ENCODE measurements at places on chromosomes 5 and 9.

- no peak for DNase-seq
Observed at GRCh38 chr9:68933434-68934328, 80.2 kb downstream of the PRKACG start.

- no peak for DNase-seq
Observed at GRCh38 chr5:133694181-133694831, 82.0 kb upstream of the FSTL4 start.

DNA sequence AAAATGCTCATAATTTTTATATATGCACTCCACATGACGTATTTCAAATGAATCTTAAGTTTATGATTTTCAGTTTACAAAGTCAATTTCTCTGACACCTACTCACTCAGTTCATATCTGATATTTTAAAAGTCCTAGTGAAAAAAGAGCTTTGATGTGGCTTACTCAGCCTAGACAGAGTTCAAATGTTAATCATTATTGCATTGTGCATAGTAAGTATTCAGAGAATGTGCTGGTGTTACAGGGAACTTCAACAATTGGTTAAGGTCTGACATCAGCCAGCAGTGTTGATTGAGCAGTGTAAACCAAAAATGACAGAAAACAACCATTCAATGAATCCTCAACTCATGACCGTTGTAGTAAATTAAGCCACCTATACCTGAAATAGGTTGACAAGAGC is 147.2 kb upstream of the LHFPL2 start:
- DNase-seq = peak; percentile 46

GRCh38 chr5:10984021-10984715 is 223.1 kb upstream of the DAP start:
- DNase-seq = no peak

- no peak for DNase-seq
Observed at GRCh38 chr5:177369645-177370440, 12.1 kb downstream of the RGS14 start.

- DNase-seq = peak; percentile 66
Observed at GRCh38 chr9:95506428-95506677, 10.4 kb downstream of the PTCH1 start.

DNA sequence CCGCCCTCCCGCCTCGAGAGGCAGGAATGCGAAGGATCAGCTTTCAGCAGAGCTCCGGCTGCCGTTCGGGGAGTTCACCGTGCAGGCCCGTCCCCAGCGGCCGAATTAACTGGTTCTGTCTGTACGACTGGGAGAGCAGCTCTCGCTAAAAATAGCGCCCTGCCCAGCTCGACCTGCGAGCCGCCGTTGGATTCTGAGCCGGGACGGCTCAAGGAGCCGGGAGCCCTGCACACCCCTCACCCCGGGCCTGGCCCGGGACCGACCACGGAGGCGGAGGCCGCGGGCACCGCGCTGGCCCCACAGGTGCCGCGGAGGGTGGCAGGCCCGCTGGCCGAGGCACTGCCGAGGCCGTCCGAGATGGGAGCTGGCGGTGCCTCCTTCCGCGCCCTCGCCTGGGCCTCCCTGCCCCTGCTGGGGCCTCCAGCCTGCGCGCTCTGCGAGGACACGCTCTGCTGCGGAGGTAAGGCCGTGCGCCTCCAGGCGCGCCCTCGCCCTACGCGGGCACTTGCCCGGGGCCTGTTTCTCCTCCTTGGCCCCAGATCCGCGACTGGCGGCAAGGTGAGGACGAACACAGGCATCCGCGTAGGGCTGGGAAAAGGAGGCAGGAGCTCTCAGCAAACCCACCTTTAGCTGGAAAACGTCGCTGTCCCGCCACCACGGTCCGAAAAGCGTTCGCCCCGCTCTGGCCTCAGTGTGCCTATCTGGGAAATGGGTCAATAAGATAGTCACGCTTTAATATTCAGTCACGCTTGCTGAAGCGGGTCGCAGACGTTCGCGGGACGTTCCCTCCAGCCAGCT is 53.1 kb upstream of the DAB2IP start:
- DNase-seq = peak; percentile 91

DNA sequence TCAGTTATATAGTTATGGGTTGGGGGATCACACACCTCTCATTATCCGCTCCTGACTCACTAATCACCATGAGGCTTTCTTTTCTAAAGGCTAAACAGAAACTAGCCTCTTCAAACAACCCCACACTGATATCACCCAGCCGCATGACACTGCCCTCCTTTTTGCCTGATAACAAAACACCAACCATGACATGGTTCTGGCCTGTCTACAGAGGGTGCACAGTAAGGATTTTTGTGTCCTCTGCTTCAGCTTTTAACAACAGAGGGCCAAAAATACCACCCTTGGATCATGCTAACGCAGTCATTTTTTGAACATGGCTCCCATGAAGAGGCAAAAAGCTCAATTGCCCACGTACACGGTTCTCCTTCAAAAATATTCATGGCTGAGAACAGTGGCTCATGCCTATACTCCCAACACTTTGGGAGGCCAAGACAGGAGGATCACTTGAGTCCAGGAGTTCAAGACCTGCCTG is 4.0 kb downstream of the CMBL start:
- DNase-seq = no peak

DNA sequence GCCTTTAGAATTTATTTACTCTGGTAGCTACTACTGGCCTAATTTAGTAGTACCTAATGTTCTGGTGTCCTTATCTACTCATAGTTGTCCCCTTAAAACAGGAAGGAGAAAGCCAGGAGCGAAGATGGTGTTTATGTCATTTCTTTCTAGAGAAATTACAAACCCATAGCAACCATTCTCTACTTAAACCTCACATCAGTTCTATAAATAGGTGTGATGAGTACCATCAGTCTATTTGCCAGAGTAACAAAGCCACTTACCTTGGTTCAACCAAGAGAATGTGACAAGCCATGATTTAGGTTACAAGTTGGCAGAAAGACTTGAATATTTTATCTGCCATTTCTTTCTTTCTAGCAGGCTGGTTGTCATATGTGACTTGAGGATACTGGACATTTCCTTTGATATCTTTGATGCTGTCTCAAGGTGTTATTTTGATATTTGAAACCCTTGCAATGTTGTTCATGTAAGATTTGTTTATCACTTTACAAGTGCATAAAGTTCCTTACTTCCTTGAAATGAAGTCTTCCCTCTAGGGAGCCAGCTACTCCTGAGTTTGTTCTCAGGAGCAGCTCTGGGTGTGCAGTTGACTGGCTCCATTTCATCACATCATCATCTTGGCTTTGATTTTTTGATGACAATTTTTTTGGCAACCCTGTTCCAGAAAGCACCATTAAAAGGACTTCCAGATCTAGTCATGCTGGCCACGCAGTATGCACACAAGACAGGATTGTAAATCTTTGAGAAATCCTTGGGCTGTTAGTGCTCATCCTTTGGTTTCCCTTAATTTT is 286.8 kb downstream of the ARHGAP26 start:
- DNase-seq = no peak

DNA sequence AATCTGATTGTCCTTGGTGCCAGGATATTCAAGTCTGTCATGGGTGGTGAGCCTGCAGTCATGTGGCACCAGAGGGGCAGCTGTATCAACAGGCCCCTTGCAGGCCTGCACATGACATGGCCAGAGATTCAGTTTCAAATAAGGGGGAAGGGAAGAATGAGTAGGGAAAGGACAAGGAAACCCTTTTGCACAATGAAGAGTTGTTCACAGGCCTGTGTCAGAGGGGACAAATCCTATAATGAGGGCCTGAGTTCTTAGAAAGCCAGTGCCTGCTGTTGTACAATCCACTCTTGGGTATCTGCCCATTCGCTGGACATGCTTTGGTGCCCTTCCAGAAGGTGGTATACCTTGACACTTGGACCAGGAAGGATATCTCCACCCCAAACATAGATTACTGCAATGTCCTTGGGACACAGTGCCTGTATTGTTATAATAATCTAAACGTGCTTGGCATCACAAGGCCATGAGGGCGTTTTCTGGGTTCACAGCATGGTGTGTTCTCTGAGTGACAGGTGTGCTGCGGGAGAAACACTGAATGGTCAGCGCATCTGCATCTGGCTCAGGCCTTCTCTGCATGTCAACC is 1.9 kb upstream of the TMEM171 start:
- DNase-seq = no peak

DNA sequence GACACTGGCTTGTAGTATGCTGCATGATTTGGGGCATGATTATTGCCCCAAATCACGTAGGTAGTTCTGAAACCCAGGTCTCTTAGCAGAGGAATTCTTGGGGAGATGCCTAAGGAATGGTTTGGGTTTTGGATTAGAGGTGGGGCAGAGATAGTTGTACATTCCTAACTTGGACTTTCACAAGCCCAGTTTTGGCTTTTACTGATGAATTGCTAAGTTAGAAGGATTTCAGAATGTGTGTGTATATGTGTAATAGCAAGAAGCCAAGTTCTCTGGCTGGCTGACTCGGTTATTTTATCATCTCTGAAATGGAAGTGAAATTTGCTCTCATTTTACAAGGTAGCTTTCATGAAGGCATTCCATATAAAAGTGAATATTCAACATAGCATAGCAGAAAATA is 23.8 kb upstream of the ZNF131 start:
- DNase-seq = no peak

DNA sequence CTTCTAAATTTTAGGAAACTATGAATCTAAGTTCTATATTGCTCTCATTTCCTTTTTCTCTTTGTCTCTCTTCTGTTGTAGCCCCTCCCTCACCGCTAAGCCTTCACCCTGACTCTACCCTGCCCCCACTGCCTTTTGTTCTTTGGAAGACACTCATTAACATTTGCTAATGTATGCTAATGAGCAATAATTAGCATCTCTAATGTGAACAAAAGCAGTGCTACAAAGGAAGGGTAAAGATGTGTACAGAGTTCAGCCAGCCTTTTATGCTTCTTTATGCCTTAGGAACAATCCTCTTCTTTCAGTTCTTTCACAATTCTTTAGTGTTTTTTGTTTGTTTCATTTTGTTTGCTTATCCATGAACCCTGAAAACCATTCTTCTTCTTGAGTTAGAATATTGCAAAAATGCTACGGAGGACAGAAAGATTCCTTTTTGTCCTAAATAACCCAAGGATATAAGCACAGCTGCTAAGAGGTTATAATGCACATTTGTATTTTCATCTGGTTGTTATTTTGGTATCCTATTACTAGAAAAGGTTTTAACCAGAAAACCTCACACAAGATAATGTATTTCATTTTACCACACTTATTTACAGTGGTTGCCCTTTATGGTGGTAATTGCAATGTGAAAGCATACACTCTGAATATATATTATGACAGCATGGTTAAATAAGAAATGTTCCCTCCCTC is 159.3 kb downstream of the TMC1 start:
- DNase-seq = no peak

DNA sequence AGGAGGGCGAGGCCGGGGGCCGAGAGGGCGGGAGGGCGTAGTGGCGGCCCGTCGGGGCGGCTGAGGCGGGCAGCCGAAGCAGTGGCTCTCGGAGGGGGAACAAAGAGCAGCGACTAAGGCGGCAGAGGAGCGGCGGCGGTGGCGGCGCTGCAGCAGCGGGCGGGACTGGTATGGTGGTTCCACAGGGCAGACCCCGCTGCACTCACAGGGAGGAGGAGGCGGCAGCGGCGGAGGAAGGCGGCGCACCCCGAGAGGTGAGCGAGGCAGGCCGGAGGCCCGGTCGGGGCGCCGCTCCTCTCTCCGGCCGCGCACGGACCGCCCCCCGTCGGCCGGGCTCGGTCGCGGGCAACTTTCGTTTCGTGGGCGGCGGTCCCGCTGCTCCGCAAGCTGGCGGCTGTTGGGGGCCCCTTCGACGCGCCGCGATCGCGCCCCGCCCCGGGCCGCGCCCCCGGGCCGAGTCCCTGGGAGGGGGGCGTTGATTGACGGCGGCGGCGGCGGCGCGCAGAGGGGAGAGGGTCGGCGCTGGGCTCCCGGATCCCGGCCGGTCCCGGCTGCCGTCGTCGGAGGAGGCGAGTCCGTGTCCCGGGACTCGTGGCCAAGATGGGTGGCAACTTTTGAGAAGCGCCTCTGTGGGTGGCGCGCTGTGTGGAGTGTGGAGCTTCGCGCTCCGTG is 467 bp downstream of the CNOT6 start:
- peak; percentile 54 for DNase-seq

- DNase-seq = peak; percentile 53
Observed at GRCh38 chr9:128203707-128204551, 750 bp downstream of the DNM1 start.

- peak; percentile 65 for DNase-seq
Observed at GRCh38 chr5:159819591-159820411, 96.5 kb upstream of the ADRA1B start.

DNA sequence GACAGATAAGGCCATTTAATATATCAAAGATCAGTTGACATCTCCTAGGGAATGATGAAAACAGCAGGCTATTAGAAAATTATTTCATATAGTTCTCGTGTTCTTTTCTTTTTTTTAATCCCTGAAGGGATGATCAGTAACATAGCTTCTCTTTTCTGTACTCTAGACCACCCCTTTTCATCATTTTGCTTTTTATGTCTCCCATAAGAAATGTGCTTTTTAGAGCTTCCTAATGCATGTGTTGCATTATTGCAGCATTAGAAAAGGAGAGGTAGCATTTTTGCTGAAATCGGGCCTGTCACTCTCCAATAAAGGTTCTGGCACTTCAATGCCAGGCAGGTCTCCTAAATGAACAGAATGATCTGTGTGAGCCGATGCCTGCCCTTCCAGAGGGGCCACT is 143.3 kb downstream of the NTRK2 start:
- DNase-seq = no peak

- no peak for DNase-seq
Observed at GRCh38 chr5:105168806-105169205, 1606.2 kb upstream of the NUDT12 start.

GRCh38 chr9:27394826-27395201 is 97.9 kb upstream of the EQTN start:
- no peak for DNase-seq

DNA sequence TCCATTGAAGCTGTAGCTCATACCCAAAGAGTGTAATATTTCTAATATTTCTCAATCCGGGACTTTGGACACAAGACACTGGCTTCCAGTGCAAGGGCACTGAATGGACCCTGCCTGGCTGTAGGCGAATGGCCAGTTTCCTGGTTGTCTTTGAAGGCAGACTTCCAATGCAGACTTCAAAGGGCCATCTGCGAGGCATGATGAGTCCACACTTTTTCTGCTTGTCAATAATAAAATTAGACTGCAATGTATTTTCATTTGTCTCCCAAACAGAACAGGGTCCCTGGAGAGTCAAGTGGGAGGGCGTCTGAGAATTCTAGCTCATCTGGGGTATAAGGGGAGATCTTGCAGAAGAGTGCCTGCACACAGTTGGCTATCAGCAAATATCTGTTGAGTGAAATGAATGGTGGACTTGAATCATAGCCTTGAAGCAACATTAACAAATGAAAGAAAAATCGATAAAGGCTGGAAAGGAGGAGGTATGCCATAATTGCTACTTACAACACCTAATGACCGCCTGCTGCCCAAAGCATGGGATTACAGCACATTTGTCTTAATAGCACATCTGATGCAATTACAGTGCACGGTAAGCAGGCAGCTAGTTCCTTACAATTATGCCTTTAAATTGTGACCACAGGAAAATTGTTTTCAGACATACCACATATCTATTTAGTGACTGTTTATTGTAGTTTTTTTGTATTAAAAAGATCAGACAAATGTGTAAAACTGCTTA is 137.5 kb downstream of the ARHGEF28 start:
- no peak for DNase-seq

GRCh38 chr9:33017283-33018041 is 7.6 kb upstream of the DNAJA1 start:
- no peak for DNase-seq
